ENCODE measurements at places on chromosomes 6 and 20.

- no peak for DNase-seq
Observed at GRCh38 chr6:119184008-119184648, 105.7 kb upstream of the FAM184A start.

- no peak for DNase-seq
Observed at GRCh38 chr20:39155971-39156370, 193.8 kb downstream of the DHX35 start.

DNA sequence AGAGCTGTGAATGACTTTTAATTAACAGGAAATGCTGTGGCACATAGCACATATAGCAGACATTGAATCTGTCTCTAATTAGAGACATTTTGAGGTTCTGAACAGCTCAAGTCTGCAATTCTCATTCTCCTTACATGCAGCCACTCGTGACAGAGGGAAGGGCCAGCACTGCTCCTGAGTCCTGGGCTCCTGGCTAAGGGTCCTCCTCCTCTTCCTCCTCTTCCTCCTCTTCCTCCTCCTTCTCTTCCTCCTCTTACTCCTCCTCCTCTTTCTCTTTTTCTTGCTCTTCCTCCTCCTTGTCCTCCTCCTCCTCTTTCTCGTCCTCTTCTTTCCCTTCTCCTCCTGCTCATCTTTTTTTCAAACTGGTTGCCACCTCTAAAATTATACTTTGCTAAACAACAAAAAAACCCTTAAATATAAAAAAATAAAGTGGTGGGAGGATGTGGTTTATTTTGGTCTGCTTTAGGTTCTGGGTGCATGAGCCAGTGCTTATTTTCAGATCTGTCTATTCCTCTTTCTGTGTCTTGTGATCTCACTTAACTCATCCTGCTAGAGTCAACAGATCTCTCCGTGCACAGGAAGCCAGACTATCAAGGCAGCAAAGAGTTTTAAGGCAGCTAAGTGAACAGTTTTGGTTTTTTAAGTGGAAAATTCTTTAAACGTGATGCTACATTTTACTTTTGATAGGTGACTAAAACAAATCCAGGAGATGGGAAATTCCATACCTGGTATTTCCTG is 159.3 kb downstream of the CD83 start:
- DNase-seq = peak; percentile 47

- no peak for DNase-seq
Observed at GRCh38 chr20:53941680-53942471, 128.5 kb downstream of the BCAS1 start.

- no peak for DNase-seq
Observed at GRCh38 chr20:59748619-59749191, 144.4 kb downstream of the PHACTR3 start.

GRCh38 chr20:43603124-43603523 is 12.4 kb downstream of the IFT52 start:
- no peak for DNase-seq

DNA sequence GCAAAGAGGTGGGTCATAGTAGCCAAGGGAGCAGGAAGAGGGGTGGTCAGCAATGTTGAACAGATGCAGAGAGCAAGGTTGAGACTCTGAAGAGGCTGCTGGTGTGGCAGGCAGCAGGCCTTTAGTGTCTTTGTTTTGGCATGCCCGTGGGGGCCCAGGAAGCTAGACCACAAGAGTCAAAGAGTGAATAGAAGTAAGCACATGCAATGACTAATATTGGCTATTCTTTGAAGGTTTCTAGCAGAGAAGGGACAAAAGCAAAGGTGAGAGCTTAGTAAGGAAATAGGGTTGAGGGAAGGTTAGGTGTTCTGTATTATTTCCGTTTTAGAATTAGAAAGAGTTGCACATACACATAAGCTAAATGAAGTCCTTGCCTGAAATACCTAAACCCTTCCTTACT is 18.8 kb downstream of the TDRD6 start:
- no peak for DNase-seq

DNA sequence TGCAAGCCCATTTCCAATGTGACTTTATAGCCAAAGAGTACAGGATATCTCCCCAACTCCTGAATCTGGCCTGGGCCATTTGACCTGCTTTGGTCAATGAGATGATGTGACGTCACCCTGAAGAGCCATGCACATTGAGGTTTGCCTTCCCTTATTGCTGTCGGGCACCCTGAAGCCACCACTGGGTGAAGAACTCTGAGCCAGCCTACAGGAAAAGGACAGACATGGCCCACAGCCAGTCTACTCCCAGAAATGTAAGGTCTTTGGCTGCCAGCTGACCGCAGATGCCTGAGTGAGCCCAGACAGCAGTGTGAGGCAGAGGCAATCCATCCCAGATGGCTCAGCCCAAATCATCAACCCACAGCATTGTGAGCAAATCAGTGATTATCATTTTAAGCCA is 3.7 kb upstream of the SYNDIG1 start:
- no peak for DNase-seq

DNA sequence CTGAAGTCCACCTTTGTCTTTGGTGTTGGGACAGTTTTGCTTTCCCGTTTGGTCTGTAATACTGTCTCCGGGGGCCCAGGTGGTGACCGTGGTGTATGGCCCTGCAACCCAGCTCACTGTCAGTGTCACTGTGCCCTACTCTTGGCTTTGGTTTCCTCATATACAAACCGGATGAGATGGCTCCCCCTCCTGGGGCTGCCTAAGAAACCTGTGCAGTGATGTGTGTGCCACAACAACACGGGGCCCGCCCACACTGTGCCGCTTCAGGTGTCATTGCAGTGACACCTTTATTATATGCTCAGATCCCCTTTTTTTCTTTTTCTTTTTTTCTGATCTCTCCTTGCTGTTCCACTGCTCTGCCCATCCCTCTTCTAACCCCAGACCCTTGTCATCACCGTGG is 73.9 kb downstream of the RAMACL start:
- peak; percentile 23 for DNase-seq

DNA sequence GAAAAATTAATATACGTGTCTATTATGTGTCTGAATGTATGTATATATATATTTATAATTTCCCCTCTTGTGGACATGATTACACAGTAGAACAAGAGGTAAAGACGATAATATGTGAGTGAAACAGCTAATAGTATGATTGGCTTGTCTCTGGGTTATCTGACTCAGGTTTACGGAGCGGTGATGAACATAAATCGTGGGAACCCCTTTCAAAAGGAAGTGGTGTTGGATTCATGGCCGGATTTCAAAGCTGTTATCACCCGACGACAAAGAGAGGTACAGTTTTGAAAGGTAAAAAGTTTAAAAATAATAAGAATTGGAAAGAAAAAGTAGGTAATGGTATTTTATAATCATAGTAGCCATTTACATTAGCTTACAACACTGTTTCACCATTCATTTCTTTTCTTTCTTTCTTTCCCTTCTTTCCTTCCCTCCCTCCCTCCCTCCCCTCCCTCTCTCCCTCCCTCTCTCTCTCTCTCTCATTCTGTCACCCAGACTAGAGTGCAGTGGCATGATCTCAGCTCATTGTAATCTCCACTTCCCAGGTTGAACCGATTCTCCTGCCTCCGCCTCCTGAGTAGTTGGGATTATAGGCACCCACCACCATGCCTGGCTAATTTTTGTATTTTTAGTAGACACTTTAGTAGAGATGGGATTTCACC is 15.9 kb downstream of the GLYATL3 start:
- no peak for DNase-seq

DNA sequence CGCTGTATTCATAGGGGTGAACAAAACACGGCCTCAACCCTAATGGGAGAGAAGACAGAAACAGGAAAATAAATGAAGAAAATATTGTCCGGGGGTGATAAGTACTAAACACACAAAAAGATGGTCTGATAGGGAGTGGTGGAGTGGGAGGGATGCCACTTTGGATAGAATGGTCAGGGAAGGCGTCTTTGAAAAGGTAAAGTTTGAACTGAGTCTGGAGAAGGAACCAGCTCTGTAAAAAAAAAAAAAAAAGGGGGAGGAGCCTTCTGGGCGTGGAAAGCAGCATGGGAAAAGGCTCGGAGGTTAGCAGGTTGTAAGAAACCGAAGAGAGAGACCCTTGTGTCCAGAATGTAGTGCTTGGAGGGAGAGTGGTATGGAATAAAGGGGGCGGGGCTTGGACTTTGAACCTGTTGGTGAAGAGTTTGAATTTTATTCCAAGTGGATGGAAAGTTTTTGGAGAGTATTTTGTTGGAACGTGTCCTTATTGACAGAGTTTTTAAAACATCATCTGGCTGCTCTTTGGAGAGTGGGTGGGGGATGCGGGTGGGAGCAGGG is 1.8 kb downstream of the CHMP4B start:
- no peak for DNase-seq

GRCh38 chr6:168967281-168967925 is 286.2 kb downstream of the THBS2 start:
- DNase-seq = peak; percentile 31

- no peak for DNase-seq
Observed at GRCh38 chr20:21050710-21051109, 55.4 kb downstream of the LINC00237 start.

DNA sequence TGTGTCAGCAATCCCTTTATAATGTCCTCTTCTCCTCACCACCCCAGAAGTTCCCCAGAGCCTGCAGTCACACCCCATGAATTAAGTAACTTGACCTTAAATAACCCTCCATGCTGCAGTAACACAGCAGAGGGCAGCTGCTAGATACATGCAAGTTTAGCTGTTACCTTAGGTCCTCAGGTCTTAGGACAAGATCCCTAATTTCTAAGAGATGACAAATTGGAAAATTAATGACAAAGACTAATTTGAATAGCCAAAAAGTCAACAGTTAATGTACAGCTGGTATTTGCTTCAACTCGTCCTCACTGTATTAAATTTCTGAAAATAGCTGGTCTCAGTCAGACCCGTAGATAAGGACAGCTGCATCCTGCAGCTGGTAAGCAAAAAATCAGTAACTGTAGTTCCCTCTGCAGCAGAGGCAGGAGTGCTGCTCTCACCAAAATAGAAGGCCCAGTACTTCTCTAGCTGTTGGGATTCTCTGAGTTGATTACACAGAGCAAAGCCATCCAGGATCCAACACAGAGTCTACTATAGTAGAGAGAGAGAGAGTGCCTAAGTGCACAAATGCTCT is 62.4 kb downstream of the TNFRSF21 start:
- peak; percentile 75 for DNase-seq

DNA sequence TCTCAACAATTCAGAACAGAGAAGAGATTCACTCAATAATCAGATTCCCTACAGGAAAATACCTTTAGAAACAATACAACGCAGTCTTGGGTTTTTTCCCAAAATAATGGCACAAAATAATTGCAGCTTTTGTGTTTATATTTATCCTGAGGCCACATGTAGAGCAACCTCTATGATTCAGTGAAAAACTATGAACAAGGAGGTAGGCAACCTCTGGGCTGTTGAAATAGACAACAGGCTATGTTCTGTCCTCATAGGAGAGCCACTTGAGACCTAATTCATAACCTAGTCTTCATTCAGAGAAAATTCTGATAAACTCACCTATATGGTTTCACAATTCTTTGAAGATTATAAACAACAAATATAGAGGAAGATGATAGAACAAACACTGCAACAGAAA is 118.3 kb downstream of the KHDC1L start:
- no peak for DNase-seq

GRCh38 chr20:13173201-13173600 is 47.9 kb upstream of the ISM1 start:
- no peak for DNase-seq

GRCh38 chr20:48761874-48762273 is 65.9 kb downstream of the PREX1 start:
- DNase-seq = peak; percentile 39

- no peak for DNase-seq
Observed at GRCh38 chr6:35089216-35089934, 51.8 kb downstream of the TCP11 start.

GRCh38 chr6:143804835-143805239 is 38.3 kb upstream of the LTV1 start:
- peak; percentile 12 for DNase-seq

- DNase-seq = peak; percentile 7
Observed at GRCh38 chr6:88599571-88599970, 363.8 kb downstream of the RNGTT start.

- DNase-seq = no peak
Observed at GRCh38 chr20:62493886-62494285, 18.1 kb upstream of the GATA5 start.

DNA sequence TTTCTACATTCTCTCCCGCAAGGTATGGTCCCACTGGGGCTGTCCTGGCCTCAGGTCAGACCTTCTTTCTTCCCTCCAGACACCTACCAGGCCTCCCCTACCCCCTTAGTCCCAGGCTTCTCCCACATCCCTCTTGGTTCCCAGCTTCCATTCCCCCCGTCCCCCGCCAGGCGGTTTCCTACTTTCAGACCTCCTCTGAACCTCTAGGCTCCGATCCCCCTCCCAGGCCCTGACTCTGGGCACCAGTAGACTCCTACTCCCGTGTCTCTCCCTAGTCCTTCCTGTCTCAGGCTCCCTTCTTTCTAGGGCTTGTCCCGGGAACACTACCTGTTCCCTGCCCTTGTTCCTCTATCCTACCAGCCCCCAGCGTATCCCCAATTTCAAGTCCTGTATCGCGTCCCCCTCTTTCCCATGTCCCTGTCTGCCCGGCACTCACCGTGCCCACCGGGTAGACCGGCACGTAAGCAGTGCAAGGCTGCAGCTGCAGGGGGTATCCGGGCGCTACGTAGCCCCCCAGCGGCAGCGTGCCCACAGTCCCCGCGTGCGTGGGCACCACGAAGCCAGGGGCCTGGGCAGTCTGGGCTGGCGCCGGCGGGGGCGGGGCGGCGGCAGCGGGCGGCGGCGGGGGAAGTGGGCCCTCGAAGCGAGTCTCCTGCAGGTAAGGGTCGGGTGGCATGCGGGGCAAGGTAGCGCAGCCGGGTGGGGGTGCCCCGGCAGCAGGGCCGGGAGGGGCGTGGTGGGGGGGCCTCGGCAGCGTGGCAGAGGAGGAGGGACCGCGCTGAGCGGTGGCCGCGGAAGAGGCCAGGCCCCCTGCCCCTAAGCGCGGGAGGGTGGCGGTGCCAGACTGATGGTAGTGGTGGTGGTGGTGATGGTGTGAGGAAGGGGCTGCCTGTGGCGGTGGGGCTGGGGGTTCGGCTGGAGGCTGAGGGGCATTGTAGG is 1.5 kb downstream of the PRRT1 start:
- no peak for DNase-seq

DNA sequence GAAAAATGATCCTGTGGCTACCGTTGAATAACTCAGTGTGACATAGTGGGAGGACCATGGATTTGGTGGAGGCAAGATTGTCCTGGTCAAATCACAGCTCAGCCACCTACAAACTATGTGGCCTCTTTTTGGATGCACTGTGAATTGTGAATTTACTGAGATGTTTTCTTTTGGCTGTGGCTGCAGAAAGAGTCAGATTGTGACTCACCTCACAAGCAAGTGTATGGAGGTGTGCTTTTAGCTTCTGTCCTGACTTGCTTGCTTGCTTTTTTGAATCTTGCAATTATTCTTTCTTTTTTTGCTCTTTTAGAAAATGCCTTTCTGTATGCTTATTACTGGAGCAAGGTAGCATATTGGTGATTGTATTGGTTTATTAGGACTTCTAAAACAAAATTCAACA is 122.9 kb upstream of the FOXO3 start:
- no peak for DNase-seq
